ENCODE measurements at places on chromosomes 7 and 10.

DNA sequence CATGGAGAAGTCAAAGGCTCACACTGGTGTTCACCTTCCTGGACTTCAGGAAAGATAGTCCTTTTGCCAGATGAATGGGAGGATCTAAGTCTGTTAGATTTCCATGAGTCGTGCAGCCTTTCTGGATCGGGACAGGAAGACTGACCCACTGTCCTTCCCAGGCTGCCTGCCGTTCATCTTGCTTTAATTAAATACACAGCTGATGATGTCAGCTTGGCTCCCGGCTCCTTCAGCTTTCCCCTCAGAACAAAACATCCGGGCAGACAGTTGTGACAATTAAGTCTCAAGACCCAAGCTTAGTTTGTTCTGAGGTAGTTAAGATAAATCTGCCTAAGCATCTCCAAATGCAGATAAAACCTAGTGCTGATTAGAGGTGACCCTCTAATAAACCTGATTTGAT is 58.6 kb downstream of the AUTS2 start:
- DNase-seq: peak; percentile 26

DNA sequence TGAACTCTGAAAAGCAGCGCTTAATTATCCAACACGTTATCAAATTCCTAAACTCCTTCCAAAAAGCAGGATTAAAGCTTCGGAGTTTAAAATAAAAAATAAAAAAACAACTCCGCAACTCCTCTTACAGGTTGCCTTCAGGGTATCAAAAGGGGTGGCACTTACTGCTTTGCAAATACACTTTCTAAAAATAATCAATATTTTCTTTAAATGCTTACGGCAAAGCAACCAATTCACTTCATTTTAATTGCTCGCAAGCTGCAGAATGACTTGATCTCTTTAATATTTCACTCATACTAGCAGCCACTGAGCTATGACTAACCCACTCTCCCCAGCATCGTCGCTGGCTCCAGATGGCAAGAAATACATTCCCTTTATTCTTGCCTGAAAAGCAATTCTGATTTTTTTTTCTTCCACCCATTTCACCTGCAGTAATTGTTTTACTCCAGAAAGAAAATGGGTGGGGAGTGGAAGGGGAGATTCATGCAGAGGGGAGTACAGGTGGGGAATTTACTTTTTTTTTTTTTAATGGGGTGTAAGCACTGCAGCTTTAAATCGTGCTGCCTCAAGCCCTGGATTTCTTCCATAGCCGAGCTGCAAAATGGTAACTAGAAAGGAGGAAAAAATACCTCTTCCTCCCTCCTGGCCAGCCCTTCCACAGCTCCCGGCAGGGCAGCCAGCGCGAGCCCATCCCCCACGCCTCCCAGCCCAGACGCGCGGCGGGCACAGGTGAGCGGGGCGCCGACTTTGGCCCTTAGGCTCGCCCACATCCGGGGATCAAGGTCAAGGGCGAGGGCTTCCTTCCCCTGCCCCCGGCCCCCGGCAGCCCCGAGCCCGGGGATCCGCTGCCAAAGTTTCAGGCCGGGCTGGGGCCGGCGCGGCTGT is 54.2 kb upstream of the FHIP2A start:
- DNase-seq: peak; percentile 39

DNA sequence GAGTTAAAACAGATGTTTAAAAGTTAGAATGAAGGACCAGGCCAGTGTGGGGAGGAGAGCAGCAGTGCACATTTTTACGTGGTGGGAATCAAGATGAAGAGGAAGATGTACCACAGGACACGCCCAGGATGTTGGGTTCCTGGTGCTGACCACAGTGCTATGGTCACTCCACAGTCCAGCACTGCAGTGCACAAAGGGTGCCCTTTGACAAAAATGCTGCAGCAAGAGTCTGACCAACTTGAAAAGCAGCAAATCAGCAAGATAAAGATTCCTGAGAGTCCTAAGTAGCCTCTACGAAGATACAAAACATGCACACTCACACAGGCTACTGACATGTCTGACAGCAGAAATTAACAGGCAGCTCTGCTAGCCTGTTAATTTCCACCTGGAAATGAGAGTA is 107.1 kb downstream of the PIP4K2A start:
- DNase-seq: no peak

GRCh38 chr10:125063256-125063925 is 97.0 kb downstream of the CTBP2 start:
- DNase-seq: no peak

DNA sequence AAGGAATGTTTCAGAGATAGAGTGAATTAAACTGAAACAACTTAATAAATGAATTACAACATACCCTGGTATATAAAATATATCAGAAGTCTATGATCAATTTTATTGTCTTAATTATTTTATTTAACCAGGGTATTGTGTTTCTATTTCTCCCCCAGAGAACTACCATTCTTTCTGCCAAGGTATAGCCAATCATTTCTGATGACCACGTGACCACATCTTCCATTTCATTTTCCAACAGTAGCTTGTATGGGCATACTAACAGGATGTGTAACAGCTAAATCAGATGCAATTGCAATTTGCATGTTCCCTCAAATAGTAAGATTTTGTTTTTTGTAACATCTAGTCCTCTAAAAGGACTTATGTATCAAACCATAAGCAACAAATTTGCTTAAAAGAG is 123.9 kb upstream of the COL1A2 start:
- no peak for DNase-seq

DNA sequence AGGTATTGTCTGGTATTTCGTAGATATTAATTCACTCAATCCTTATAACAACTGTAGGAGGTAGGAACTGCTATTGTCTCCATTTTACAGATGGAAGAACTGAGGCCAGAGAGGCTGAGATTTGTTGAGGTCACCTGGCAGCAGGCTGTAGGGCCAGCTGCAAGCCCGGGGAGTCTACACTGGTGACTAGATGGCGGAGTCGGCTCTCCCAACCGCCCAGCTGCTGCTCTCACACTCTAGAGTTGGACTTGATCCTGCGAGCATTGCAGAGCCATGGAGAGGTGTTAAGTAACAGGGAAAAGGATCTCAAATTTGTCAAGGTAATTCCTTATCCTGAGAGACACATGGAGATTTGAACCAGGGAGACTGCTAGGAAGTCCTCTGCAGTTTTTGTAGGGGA is 124.1 kb downstream of the CAMK1D start:
- no peak for DNase-seq

DNA sequence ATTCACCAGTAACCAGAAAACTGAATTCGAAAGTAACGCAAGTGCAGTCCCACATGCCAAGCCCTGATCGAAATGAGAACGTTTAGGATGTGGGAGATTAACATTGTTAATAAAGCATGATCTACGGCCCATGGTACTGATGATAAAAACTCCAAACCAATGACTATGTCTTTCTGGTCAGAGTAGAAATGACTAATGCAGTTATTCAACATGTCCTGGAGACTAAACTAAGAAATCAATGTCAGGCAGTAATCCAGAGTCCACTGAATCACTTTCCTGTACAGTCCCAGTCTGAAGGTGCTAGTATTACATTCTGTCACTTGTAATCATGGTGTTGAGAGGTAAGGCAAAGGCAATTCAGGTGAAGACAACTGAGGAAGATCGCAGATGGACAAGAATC is 14.4 kb downstream of the NPSR1 start:
- DNase-seq: no peak

- DNase-seq: no peak
Observed at GRCh38 chr10:112230325-112230988, 46.9 kb upstream of the GPAM start.

- no peak for DNase-seq
Observed at GRCh38 chr7:107592361-107593024, 12.4 kb downstream of the BCAP29 start.

GRCh38 chr7:98294798-98295382 is 13.4 kb downstream of the BRI3 start:
- DNase-seq: peak; percentile 51
